ENCODE measurements at places on chromosomes 3 and 15.

DNA sequence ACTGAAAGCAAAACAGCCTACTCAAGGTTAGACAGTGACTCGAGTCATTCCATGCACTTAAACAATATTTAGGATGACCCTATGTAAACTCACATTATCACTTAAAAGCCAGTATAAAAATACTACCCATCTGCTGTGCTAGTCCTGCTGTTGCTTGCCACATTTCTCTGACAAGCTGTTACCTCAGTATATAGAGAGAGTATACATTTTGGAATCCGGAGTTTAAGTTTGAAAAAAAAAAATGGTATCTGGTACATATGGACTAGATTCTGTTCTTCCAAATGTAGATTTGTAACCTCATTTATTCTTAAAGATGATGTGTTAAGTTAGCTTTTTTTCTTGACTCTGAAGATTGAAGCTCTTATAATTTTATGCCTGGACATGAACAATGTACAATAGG is 503.8 kb upstream of the TPRG1 start:
- no peak for DNase-seq

DNA sequence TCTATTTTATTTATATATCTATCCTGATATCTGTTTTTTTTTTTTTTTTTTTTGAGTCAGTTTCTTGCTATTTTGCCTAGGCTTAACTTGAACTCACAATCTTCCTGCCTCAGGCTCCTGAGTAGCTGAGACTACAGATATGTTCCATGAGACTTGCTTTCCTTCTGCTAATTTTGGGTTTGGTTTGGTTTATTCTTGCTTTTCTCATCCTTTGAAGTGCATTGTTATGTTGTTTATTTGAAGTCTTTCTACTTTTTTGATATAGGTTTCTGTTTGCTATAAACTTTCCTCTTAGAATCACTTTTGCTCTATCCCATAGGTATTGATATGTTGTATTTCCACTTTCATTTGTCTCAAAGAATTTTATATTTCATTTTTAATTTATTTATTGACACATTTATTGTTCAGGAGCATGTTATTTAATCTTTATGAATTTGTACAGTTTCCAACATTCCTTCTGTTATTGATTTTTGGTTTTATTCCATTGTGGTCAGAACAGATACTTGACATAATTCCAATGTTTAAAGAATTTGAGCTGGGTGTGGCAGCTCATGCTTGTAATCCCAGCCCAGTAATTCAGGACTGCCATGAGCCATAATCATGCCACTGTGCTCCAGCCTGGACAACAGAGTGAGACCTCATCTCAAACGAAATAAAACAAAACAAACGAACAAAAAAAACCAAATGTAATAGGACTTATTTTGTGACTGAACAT is 62.3 kb upstream of the PLSCR4 start:
- DNase-seq: no peak

DNA sequence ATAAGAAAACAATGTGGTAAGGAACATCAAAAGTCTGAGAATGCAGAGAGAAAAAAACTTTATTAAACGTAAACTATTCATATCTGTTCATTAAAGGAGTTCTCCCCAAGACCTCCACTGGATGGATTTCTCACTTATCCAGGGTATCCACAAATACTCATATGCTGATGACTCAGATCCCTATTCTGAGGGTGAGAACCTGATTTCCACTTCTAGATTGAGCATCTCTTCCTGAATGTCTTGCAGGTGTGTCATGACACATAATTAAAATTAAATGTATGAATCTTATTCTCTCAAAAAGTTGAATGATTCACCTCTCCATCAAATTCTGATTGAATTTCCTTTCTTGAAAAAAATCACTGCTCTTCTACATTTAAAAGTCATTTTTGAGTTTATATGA is 199.9 kb downstream of the MFSD1 start:
- DNase-seq: no peak

GRCh38 chr15:66593219-66593780 is 27.5 kb upstream of the LCTL start:
- DNase-seq: no peak

GRCh38 chr3:123467046-123467445 is 18.2 kb upstream of the ADCY5 start:
- no peak for DNase-seq

- DNase-seq: no peak
These were observed 5.4 kb downstream of the TYRO3 start for GRCh38 chr15:41564286-41564959.

- DNase-seq: no peak
These were observed 48.4 kb downstream of the DTWD1 start for GRCh38 chr15:49669288-49669687.

GRCh38 chr3:43399034-43399433 is 112.7 kb downstream of the SNRK start:
- no peak for DNase-seq

- DNase-seq: no peak
These were observed 93.2 kb upstream of the PPIB start for GRCh38 chr15:64256051-64256450.

- no peak for DNase-seq
These were observed 9.2 kb downstream of the HSPBAP1 start for GRCh38 chr3:122784436-122784835.

GRCh38 chr3:8571256-8571655 is 69.6 kb downstream of the LMCD1 start:
- no peak for DNase-seq

DNA sequence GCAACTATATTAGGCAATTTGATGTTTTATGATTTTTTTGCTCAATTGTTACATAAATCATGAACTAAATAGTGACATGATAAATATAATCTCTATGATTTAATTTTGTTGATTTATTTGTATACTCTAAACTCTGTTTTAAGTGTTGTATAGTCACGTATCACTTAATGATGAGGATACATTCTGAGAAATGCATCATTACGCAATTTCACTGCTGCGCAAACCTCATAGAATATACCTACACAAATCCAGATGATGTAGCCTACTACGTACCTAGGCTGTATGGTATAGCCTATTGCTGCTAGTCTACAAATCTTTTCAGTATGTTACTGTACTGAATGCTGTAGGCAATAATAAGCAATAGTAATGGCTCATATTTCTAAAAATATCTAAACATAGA is 1029.8 kb downstream of the SI start:
- DNase-seq: no peak

DNA sequence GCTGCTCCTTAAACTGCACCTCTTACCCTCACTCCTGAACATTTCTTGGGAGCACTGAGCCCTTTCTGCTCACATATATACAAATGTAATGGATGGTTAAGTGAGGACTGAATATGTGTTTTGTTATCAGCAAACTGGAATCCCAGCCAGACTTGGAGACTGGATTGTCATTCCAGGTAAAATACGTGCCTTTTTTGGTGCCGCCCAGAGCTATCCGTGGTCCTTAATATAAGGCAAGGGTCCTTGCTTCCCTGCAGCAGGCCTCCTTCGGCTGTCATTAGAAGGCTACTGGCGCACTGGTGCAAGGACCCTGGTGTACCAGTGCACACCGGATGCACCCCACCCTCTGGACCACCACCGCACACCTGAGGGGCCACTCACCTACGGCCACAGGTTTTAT is 1.1 kb upstream of the GABRB3 start:
- no peak for DNase-seq

DNA sequence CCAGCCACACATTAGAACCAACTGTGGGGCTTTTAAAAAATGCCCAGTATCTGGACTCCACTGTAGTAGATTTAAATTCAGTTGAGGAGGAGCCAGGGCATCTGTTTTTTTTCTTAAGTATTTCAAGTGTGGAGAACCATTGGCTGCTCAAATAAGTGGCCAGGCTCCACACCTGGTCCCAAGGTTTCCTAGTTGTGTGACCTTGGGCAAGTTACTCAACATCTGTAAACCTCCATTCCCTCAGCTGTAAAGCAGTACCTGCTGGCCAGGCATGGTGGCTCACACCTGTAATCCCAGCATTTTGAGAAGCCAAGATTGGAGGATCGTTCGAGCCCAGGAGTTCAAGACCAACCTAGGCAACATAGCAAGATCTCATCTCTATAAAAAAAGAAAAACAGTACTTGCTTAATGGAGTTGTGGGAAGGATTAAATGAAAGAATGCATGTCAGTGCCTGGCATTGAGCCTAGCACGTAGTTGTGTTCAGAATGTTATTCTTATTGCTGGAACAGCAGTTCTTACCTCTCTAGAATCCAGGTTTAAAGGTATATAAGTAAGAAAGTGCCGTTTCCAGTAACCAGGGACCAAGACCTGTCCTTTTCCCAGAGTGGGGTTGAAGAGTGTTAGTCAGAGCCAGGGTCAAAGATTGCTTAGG is 2.0 kb downstream of the PPP1R14D start:
- DNase-seq: no peak

DNA sequence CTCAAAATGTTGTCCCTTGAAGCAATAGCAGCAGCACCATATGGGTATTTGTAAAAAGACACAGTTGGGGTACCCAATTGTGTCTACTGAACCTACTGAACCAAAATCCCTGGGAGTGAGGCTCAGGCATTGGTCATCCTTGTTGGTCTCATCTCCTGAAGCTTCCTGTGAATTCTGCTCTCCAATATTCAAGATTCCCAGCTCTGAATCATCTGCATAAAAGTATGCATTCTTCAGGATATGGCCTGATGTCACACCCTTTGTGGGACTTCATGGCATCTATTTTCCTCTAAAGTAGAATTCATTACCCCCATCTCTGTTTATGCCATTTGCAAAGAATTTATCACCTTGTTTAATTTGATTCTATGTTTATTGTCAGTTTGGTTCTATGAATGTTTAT is 13.3 kb upstream of the PTX3 start:
- no peak for DNase-seq

Measured in stimulated activated CD8-positive, alpha-beta memory T cell treated with anti-CD3 and anti-CD28 coated beads, Interleukin-2, amount 100 ng/mL, for 1 hour (primary cell).